ENCODE measurements at places on chromosomes 7 and 10. TPM values are rescaled to one million over a fixed set of nuclear protein-coding genes. Genes with fewer than 3 reads are reported as not detected.

H2AZ2 gene
- 121 TPM for total RNA-seq

DNA sequence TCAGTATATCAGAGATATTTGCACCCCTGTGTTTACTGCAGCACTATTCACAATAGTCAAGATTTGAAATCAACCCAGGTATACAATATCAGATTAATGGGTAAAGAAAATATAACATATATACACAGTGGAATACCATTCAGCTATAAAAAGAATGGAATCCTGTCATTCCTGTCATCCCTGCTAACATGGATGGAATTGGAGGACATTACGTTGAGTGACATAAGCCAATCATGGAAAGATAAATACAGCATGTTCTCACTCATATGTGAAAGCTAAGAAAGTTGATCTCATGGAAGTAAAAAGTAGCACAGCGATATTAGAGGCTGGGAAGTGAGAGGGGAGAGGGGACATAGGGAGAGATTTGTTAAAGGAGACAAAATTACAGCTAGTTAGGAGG, 171.0 kb downstream of the ARL5B start:
- H3K4me3 ChIP-seq = no peak overlapping the region
- H3K36me3 ChIP-seq = no peaks in the 10 kb centered on the region
- no peaks in the 10 kb centered on the region for H3K27me3 ChIP-seq
- no peak overlapping the region for H3K27ac ChIP-seq
- H3K4me1 ChIP-seq = no peaks in the 10 kb centered on the region

GHRHR gene
- not detected for total RNA-seq

DNA sequence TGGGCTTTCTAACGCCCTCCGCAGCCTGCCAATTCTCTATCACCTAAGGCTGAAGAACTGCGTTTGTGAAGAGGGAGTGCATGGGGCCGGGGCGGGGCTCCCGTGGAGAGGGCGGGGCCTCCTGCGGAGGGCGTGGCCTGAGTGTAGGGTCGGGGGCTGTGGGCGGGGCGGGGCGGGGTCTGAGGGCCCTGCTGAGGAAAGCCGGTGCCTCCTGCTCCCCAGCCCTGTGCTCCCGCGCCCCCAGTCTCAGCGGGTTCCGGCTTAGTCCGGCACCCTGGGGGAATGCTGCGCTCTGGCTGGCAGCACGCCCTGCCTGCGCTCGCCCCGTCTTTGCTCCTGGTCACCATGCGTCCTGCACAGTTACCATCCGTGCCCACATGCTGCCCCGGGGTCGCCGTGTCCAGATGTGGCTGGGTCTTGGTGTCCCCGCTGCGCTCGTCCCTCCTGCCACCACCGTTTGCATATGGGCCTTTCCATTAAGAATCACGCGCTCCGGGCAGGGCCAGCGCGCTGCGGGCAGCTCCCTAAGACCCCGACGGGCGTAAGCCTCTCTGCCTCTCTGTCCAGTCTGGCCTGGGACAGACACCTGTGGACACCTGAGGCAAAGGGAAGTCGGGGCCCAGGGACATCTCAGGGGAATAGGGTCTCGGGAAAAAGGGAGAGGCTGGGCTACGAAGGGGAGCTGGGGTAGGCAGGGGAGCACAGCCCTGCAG, 144.0 kb upstream of the RET start:
- H3K27ac ChIP-seq = no peak overlapping the region
- no peaks in the 10 kb centered on the region for H3K4me1 ChIP-seq
- no peaks in the 10 kb centered on the region for H3K36me3 ChIP-seq
- no peak for DNase-seq

- no peak overlapping the region for H3K27ac ChIP-seq
- no peak overlapping the region for H3K4me3 ChIP-seq
- H3K36me3 ChIP-seq = no peaks in the 10 kb centered on the region
- no peaks in the 10 kb centered on the region for H3K4me1 ChIP-seq
- DNase-seq = no peak
These were observed 210.0 kb downstream of the WDR37 start for GRCh38 chr10:1266033-1266802.

- H3K27ac ChIP-seq = no peak overlapping the region
- no peak for DNase-seq
- no peaks in the 10 kb centered on the region for H3K4me1 ChIP-seq
- H3K27me3 ChIP-seq = no peaks in the 10 kb centered on the region
These were observed 5.9 kb upstream of the LRRC18 start for GRCh38 chr10:48945441-48946130.

KBTBD2 gene
- total RNA-seq = 35.7 TPM

- no peak overlapping the region for H3K4me3 ChIP-seq
- H3K27me3 ChIP-seq = no peaks in the 10 kb centered on the region
- no peaks in the 10 kb centered on the region for H3K36me3 ChIP-seq
- H3K4me1 ChIP-seq = no peaks in the 10 kb centered on the region
- DNase-seq = no peak
- H3K27ac ChIP-seq = no peak overlapping the region
These were observed 2.1 kb upstream of the SLC13A1 start for GRCh38 chr7:123201901-123202300.

DNA sequence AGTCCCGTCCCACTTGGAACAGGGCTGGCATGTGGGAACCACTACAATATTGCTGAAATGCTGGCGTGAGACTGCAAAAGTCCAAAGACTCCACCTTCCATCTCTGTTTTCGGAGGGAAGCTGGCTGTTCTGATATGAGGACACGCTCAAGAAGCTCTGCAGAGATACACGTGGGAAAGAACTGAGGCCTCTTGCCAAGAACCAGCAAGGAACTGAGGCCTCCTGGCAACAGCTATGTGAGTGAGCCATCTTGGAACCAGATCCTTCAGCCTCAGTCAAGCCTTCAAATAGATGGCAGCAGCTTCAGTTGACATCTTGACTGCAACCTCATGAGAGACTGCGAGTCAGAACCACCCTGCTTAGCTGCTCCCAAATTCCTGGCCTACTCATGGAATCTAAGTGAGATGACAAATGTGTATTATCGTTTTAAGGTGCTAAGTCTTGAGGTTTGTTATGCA, 30.8 kb downstream of the SGMS1 start:
- DNase-seq = peak; percentile 23
- H3K4me3 ChIP-seq = no peak overlapping the region
- H3K27ac ChIP-seq = no peak overlapping the region
- H3K27me3 ChIP-seq = no peaks in the 10 kb centered on the region
- no peaks in the 10 kb centered on the region for H3K36me3 ChIP-seq

- no peak overlapping the region for H3K27ac ChIP-seq
- peaks cover 7% of the 10 kb centered on the region for H3K4me1 ChIP-seq
- DNase-seq = peak; percentile 37
- no peaks in the 10 kb centered on the region for H3K27me3 ChIP-seq
- H3K36me3 ChIP-seq = no peaks in the 10 kb centered on the region
These were observed 4.0 kb downstream of the SKAP2 start for GRCh38 chr7:26860361-26860760.

GDF2 gene
- total RNA-seq = not detected

DNA sequence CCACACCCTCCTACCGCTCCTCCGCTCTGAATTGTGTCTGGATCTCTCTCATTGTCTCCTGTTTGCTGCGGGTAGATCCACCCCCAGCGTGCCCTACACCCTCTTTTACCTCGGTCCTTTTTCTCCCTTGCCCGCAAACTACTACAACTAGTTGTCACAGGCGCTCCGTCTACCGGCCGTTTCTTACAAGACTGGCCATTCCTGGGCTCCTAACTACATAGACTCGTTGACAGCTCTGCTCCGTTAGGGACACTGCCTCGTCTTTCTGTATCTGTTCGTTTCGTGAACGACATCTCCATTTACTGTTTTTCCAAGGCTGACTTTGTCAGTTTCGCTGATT, 786 bp downstream of the TAF3 start:
- H3K27me3 ChIP-seq = peaks cover 4% of the 10 kb centered on the region
- H3K36me3 ChIP-seq = no peaks in the 10 kb centered on the region
- H3K4me1 ChIP-seq = peaks cover 3% of the 10 kb centered on the region

DNA sequence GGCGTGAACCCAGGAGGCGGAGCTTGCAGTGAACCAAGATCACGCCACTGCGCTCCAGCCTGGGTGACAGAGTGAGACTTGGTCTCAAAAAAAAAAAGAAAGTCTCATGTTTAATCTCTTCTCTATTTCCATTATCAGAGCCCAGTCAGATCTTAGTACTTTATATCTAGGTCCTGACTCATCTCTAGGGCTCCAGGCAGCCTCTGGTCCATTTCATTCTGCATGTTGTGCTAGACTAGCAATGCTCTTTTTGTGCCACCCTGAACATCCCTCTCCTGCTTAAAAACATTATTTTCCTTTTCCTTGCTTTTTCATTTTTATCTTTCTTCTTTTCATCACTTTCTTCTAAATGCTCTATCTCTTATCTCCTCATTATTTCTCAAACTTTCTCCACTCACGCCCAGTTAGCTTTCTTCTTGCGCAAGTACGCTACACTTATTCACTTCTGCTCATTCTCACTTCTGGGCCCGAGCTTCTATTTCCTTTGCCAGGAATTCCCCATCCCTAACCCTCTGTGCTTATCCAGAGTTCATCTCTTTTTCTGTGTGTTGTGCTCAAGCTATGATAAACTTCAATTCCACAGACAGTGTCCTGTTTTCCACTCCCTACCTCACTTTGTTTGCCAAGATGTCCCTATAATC, 63.9 kb downstream of the BTAF1 start:
- peaks cover 4% of the 10 kb centered on the region for H3K36me3 ChIP-seq
- H3K27ac ChIP-seq = no peak overlapping the region
- H3K27me3 ChIP-seq = no peaks in the 10 kb centered on the region

SEMA3C gene
- 203 TPM for total RNA-seq

DNA sequence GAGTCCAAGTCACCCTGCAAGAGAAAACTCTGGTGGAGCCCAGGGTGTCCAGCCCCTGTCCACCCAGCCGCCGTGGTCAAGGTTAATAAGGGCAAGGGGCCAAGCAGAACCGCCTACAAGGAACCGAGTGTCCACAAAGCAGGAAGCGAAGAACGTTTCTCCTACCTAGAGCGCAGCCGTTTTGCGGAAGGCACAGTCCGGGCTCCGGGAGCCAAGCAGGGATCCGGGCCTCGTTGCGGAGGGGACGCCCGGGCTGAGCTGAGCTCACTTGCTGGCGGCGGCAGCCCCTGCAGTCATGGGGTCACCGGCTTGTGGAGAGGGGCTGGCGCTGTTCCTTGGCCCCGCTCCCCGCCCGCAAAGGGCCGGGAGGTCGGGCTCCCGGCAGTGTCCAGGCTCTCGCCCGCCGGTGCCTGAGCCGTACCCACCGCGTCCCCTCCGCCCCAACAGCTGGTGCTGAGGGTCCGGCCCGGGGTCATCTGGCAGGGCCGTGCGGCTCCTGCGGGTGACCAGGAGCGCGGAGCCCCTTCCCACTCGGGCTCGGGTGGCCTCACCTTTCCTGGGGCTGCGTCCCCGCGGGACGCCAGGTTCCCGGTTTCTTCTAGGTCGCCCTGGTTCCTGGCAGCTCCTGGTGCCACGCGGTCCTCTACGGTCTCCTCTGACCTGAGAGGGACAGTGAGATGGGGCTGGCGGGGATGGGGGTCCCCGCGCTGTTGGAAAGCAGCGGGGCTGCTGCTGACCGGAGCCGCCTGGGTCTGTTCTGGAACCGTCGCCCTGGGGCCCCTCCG, 14.0 kb upstream of the ZNF273 start:
- H3K4me3 ChIP-seq = peak overlapping the region; percentile 33
- H3K4me1 ChIP-seq = no peaks in the 10 kb centered on the region
- no peak overlapping the region for H3K27ac ChIP-seq
- H3K36me3 ChIP-seq = no peaks in the 10 kb centered on the region

DNA sequence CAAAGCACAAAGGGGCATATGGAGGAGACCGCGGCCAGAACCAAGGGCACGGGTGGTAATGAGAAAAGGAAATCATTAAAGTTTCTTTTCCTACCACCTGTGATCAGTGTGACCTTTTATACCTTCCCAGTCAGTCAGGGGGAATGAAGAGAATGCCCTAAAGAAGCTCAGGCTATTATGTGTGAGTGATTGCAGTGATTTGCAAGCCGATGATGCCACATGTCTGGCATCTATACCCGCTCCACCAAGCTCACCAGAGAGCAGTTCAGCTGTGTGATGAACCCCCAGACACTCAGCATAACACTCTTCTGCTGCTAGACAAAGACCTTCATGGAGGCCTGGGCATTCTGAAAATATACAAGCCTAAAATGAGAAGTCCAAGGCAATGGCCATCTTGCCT, 106.2 kb upstream of the AGK start:
- no peaks in the 10 kb centered on the region for H3K27me3 ChIP-seq
- H3K4me1 ChIP-seq = no peaks in the 10 kb centered on the region
- no peak for DNase-seq
- H3K27ac ChIP-seq = no peak overlapping the region

GRCh38 chr7:2950578-2950977, 93.1 kb downstream of the CARD11 start:
- no peak overlapping the region for H3K27ac ChIP-seq
- H3K27me3 ChIP-seq = no peaks in the 10 kb centered on the region
- no peaks in the 10 kb centered on the region for H3K36me3 ChIP-seq
- H3K4me3 ChIP-seq = no peak overlapping the region
- DNase-seq = no peak

- no peaks in the 10 kb centered on the region for H3K27me3 ChIP-seq
- H3K4me1 ChIP-seq = peaks cover 12% of the 10 kb centered on the region
- H3K36me3 ChIP-seq = no peaks in the 10 kb centered on the region
- no peak overlapping the region for H3K27ac ChIP-seq
- H3K4me3 ChIP-seq = no peak overlapping the region
These were observed 5.7 kb downstream of the UBE2H start for GRCh38 chr7:129947049-129947448.

DNA sequence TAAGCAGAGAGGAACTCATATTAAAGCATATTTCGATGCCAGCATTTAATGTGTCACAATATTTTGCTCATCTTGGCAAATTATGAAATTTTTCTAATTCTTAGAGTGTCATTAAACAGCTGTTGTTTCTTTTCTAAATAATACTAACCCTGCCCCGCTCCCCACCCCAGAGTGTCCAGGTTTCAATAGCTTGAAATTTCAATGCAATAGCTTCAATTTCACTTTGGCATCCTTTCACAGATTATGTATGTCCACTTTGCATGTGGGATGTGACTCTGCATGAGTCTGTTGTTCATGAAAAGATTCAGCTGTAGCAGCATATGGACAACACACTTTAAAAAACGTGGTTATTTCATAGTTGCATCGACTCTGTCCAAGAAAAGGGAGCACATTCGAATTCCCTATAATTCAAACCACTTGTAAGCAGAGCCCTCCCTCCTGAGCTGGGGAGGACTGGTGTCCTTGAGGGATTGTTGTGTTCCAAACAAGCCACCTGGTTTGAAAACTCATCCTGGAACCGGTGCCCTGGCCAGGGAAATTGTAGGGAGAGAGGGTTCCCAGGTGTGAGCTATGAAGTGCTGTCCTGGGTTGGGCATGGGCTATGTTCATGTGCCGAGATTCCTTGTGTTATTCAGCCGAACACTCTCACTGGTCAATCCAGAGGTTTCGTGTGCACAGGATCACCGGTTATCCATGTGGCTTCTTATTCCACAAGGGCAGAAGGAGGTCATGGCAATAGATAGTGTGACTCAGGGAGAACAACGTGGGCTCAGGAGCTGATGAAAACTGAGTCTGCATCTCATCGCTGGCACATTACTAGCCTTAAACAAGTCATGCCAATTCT, 64.6 kb upstream of the CREB5 start:
- H3K4me1 ChIP-seq = peaks cover 27% of the 10 kb centered on the region
- no peaks in the 10 kb centered on the region for H3K27me3 ChIP-seq
- no peaks in the 10 kb centered on the region for H3K36me3 ChIP-seq
- no peak overlapping the region for H3K4me3 ChIP-seq
- DNase-seq = peak; percentile 97

CFAP43 gene
- total RNA-seq = under 0.01 TPM

GRCh38 chr7:142562688-142563087, 186.6 kb upstream of the PRSS1 start:
- H3K4me3 ChIP-seq = no peak overlapping the region
- no peak for DNase-seq
- H3K36me3 ChIP-seq = no peaks in the 10 kb centered on the region

Data from fibroblast of lung (primary cell).